ENCODE measurements at places on chromosomes 1 and 21.

DNA sequence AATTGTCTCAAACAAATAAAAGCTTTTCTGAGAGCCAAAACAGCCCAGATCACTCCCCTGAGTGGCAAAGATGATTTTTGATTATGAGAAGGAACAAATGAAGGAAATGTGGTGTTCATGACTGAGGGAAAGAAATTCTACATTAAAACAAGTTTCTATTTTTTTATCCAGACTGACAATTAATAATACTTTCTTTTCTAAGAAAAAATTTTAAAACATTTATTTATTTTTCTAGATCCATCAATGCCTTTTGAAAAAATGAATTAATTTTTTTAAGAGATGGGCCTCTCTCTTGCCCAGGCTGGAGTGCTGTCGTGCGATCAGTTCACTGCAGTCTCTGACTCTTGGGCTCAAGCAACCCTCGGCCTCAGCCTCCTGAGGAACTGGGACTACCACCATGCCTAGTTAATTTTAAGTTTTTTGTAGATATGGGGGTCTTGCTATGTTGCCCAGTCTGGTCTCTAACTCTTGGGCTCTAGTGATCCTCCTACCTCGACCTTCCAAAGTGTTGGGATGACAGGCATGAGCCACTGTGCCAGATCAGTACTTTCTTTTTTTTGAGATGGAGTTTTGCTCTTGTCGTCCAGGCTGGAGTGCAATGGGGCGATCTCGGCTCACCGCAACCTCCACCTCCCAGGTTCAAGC lies 11.2 kb upstream of the TXNIP start:
- DNase-seq: no peak

GRCh38 chr1:79043506-79043905 lies 37.0 kb upstream of the ADGRL4 start:
- DNase-seq: no peak

GRCh38 chr1:185309566-185309965 lies 7.5 kb downstream of the IVNS1ABP start:
- DNase-seq: no peak

- DNase-seq: no peak
Measured at GRCh38 chr1:97094247-97094972, 372.8 kb downstream of the PTBP2 start.

- no peak for DNase-seq
Measured at GRCh38 chr21:33828083-33828482, 87.5 kb downstream of the ATP5PO start.

DNA sequence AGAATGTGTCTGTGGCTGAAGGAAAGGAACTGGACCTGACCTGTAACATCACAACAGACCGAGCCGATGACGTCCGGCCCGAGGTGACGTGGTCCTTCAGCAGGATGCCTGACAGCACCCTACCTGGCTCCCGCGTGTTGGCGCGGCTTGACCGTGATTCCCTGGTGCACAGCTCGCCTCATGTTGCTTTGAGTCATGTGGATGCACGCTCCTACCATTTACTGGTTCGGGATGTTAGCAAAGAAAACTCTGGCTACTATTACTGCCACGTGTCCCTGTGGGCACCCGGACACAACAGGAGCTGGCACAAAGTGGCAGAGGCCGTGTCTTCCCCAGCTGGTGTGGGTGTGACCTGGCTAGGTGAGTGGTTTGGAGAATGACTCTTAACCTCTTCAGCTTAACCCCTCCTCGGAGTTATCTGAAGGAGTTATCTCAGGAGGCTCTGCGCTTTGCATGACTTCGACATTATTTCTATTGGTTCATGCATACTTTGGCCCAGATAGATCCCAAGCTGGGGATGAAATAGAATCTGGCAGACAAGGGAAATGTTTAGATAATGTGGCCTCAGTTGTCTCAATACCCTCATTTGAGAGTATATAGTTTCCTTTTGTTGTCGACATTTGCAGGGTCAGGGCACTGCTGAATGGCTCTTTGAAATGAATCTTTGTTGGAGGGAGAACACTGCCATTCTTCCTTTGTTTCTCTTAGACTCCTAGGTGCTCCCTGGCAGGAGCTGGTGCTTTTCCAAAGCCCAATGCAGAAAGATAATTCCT lies 39.7 kb downstream of the PTGFRN start:
- no peak for DNase-seq

DNA sequence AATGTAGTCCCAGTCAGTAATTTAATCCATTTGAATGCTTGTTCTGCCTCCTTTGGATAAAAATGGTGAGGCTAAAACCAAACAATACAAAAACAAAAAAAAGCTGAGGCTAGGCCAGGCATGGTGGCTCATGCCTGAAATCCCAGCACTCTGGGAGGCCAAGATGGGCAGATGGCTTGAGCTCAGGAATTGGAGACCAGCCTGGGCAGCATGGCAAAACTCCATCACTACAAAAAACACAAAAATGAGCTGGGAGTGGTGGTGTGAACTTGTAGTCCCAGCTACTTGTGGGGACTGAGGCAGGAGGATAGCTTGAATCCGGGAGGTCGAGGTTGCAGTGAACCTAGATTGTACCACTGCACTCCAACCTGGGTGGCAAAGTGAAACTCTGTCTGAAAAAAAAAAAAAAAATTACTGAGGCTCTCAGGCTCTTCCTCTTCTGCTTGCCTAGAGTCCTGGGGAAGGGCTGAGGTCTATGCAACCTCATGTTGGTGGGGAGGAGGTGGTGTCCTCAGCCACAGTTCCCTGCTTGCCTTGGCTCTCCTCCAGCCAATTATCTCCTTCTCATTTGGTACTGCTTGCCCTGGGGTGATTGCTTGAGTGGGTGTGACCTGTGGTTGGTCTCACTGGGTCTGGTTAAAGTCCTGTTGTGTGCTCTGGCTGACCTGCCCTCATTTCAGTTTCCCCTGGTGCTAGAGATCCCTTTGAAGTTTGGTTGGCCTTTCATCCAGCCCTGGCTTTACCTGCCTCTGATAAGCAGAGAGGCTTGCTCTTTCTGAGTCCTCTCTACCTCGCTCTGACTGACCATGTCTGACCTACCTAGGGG lies 20.9 kb downstream of the S1PR1 start:
- DNase-seq: no peak

- no peak for DNase-seq
Measured at GRCh38 chr1:202684716-202685115, 25.5 kb downstream of the SYT2 start.

- no peak for DNase-seq
Measured at GRCh38 chr21:42438316-42439205, 34.9 kb downstream of the UBASH3A start.

GRCh38 chr1:246629030-246629429 lies 62.8 kb downstream of the CNST start:
- no peak for DNase-seq

DNA sequence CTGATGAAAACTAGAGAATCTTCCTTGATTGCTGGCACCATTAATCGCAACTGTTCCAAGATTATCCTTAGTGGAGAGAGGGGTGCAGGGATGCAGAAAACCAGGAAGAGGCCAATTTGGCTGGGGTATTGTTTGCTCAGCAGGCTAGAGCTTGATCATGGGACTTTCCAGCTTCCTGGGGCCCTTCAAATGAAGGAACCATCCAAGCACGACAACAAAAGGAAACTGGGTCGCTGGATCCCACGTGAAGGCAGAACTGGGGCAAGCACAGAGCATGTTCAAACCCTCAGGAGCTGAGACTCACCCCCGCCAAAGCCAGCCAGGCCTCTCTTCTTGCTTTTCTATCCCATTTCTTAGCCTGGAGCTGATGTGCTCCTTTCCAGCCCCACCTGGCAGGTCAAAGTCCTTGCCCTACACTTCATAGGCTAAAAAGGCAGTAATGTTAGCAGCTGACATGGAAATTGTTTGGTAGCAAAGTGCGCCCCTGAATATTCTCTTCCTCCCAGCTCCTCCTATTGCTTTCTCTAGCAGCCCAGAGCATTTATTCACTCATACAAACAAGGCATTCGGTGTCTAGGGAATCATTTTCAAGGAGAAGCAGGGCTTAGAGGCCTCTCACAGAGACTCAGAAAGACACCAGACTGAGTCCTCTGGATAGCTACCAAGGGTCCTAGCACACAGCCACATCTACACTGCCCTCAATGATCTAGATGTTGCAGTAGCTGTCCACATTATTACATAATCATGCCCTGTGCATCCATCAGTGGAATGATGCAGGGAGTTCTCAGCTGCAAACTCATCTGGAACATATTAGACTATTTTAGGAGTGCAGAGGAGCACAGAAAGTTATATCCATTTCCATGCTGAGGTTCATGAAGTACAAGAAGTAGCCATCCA lies 11.5 kb downstream of the KCNA2 start:
- DNase-seq: no peak

DNA sequence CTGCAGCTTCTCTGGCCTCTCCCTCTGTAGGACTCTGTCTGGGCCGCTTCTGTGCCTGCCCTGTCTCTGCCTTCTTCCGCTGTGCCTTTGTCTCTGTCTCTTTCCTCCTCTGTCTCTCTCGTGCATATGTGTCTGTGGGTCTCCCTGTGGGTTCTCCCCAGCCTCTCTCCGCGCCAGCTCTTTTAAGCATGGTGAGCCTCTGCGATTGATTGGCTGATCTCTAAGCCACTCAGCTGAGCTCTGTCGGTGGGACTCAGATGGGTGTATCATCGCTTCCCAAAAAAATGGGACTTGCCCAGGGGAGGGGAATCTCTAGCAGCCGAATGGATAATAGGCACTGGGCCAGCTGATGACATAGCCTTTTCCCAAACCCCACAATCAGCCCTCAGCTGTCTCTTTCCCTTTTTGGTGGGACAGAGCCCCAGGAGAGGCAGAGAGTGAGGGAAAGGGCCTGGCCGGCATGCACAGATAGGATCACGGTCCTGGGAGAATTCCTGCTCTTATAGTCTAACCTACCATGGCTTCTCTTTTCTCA lies at the start of gene ADAMTS4:
TSS of gene ADAMTS4 (minus strand) at position 158 of the 535 bp plus-strand sequence. CDS start 427 bp downstream, outside the sequence.
- no peak for DNase-seq

DNA sequence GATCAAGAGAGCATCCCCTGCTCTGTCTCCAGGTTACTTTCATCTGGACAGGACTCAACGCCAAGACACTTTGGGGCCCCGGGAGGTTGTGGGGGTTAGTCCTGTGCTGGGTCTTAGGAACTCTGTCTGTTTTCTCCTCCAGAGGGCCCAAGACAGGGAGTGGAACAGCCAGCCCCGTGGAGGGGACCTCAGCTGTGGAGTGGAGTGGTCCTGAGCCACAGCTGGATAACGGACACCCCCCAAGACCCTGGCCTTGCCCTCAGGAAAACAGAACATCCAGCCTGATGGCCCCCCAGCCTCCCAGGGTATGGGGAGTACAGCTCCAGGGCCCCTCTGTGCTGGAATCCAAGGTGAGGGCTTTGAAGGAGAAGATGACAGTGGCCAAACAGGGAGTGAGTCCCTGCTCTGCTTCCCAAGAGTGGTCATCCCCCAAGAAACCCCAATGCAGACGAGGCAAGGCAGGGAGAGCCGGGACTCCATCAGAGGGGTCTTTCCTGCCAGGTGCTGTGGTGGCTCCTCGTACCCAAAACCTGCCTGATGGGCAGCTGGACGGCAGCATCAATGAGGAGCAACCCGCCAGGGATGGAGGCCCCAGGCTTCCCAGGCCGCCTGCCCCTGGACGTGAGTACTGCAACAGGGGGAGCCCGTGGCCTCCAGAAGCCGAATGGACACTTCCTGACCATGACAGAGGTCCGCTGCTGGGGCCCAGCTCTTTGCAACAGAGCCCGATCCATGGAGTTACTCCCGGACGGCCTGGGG lies 3.5 kb downstream of the KIAA1614 start:
- DNase-seq: no peak

- DNase-seq: no peak
Measured at GRCh38 chr1:203858055-203858454, 3.3 kb upstream of the SNRPE start.

GRCh38 chr1:22800629-22801028 lies 90.0 kb downstream of the EPHB2 start:
- DNase-seq: no peak

DNA sequence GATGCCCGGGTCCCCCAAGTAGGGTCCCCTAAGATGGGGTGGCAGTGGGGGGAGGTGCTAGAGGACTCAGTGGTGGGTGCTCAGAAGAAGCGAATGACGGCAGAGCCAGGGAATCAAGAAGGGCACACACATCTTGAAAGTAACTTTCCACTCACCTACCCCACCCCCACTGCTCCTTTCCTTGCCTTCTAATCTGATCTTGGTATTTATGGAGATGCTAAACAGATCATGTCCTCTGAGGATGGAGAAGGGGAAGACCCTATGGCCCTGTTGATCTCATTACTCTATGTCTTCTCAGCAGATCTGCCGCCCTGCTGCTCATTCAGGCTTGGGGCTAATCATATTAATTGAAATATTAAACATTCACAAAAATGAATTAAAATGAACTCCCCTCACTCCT lies 2.1 kb upstream of the CELF3 start:
- no peak for DNase-seq
